PC-3 (cell line): ENCODE measurements at places on chromosomes 11 and 22. TPM values are rescaled to one million over a fixed set of nuclear protein-coding genes. Genes with fewer than 3 reads are reported as not detected.

Gene CTR9
- 20.0 and 21.9 TPM in 2 replicates for total RNA-seq

Gene CRYBB2
- not detected in 2 replicates for total RNA-seq

DNA sequence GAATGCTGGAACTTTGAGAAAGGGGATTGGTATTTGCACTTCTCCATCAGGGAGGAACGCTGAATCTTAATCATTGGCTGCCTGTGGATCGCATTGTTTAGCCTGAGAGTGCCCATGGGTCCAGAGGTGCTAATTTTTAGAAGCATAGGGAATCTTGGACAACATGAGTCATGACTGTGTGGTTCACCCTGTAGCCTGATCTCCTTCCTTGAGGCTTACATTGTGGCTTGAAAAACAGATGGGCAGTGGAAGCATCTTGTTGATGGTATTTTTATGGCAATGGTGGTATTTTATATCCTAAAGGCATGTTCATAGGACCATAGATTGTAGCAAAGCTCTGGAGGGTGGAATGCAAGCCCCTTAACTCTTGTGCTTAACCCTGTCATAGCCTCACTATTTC lies 99.2 kb upstream of the DBX1 start:
- no peak overlapping the region for H3K27ac ChIP-seq
- no peak for DNase-seq
- H3K36me3 ChIP-seq = no peaks in the 10 kb centered on the region
- H3K27me3 ChIP-seq = peaks cover 85% of the 10 kb centered on the region

DNA sequence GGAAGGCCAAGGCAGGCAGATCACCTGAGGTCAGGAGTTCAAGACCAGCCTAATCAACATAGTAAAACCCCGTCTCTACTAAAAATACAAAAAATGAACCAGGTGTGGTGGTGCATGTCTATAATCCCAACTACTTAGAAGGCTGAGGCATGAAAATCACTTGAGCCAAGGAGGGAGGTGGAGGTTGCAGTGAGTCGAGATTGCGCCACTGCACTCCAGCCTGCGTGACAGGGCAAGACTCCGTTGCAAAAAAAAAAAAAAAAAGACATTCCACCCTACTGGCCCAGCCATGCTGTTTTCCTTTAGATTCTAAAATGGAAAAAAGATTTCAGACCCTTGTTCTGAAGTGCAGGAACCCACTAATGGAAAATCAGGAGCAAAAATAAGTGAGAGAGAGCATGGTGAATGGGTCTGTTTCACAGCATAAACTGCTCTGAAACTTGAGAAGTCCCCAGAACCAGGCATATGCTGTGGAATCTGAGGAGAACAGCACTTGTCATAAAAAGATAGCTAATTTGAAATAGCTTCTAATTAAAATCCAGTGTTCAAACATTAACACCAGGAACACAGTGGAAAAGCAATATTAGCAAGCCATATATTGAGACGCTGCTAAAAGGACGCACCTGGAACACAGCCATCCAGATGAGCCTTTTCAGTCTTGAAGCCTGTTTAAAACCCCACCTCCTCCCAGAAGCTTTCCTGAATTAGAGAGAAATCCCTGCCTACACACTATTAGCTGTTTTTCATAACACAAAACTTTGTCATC lies 66.3 kb upstream of the CHRM4 start:
- no peak overlapping the region for H3K4me3 ChIP-seq
- no peaks in the 10 kb centered on the region for H3K4me1 ChIP-seq
- no peak overlapping the region for H3K27ac ChIP-seq
- H3K36me3 ChIP-seq = no peaks in the 10 kb centered on the region
- no peak for DNase-seq

DNA sequence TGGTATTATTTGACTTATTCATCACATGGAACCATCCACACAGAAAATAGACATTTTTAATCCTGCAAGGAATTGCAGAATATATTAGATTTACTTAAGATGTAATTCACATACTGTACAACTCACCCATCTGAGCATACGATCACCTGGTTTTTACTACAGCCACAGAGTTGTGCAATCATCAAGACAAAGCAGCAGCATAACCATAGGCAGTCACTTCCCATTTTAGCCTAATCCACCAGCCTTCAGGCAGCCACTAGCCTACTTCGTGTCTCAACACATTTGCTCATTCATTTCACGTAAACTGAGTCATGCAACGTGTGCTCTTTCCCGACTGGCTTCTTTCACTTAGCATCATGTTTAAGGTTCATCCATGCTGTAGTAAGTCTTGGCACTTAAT lies 23.0 kb downstream of the PIWIL3 start:
- DNase-seq = no peak
- H3K4me1 ChIP-seq = no peaks in the 10 kb centered on the region
- no peak overlapping the region for H3K4me3 ChIP-seq
- H3K27ac ChIP-seq = no peak overlapping the region

DNA sequence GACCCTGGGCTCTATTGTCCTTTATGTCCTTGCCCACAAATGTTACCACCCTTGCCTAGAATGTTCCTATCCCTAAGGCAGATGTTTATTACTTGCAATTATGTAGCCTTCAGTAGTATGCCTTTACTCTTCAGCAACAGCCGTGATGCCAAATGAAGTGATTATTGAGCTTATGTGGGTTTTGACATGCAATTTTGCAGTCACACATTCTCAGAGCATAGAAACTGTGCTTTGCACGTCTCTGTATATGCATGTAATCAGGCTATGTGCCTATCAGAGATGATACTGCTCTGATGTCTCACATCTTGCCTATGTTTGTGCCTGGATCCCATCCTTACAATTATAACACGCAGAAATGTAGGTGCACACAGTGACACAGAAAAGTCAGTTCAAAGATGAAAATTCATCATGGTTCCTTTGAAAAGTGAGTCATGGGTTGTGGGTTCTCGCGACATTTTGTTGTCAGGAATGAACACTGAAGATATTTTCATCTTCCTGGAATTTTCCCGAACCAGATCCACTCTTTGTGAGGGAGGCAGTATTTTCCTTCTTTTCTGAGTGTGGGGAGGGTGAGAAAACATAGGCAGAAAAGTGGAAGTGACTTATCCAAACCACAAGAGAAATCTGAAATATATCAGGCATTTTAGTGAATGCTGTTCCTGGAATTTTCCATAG lies 81.1 kb downstream of the BMAL1 start:
- no peak overlapping the region for H3K4me3 ChIP-seq
- no peaks in the 10 kb centered on the region for H3K4me1 ChIP-seq
- no peak overlapping the region for H3K27ac ChIP-seq
- H3K36me3 ChIP-seq = no peaks in the 10 kb centered on the region
- no peak for DNase-seq

- peaks cover 7% of the 10 kb centered on the region for H3K4me1 ChIP-seq
- DNase-seq = peak; percentile 36
- H3K27ac ChIP-seq = no peak overlapping the region
- no peaks in the 10 kb centered on the region for H3K36me3 ChIP-seq
These were observed 2.2 kb downstream of the FXYD2 start for GRCh38 chr11:117822074-117823033.

GRCh38 chr11:69535908-69536307 lies 54.4 kb downstream of the LINC01488 start:
- no peaks in the 10 kb centered on the region for H3K4me1 ChIP-seq
- H3K27me3 ChIP-seq = no peaks in the 10 kb centered on the region
- no peak for DNase-seq
- no peaks in the 10 kb centered on the region for H3K36me3 ChIP-seq
- H3K27ac ChIP-seq = no peak overlapping the region
